HS-27A (cell line): ENCODE measurements at places on chromosomes 1 and 21.

GRCh38 chr1:218171302-218171893 lies 113.7 kb upstream of the RRP15 start:
- DNase-seq: peak; percentile 24

DNA sequence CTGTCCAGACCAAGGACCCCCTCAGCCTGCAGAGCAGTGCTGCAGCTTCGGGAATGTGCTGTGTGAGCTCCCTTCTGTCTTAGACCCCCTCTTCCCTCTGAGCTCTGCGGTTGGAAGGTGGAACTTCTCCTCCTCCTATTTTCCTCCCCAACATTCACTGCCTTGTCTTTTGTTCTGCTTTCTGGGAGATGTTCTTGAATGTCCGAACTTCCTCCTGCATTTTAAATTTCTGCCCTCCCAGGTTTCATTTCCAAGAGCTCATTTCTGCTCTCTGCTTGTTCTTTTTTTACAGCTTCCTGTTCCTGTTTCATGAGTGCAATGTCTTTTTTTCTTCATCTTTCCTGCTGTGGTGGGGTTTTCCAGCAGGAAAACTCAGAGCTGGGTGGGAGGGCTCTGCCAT lies 29.3 kb downstream of the RRP1 start:
- DNase-seq: no peak

GRCh38 chr1:85584264-85584781 lies 3.8 kb downstream of the CCN1 start:
- DNase-seq: peak; percentile 96

DNA sequence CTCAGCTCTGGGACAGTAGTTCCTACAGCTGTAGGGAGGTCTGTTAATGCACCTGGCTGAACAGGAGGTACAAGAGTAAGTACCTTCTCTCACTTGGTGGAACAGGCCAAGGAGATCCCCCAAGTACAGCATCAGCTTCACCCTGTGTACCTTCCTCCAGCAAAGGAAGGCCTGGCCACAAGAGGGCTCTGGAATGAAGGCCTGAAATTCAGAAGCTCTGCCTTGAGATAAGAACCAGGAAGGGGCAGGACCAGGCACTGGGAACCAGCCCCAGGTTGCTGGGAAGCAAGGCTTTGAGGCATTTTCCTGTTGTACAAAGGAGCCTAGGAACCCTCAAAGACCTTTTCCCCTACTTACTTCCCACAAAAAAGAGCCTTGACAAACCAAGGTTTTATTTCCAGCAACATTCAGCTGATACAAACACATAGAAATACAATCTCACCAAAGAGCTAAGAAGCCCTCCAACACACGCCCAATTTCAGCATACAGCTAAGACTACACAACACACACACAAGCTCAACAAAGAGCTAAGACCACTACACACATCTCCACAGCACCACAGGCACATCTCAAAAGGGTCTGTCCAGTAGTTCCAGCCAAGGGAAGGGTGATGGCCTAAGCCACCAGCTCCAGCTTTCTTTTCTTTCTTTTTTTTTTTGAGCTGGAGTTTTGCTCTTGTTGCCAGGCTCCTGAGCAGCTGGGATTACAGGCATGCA lies 23.5 kb downstream of the F11R start:
- DNase-seq: no peak

GRCh38 chr1:184753117-184753516 lies 1.5 kb downstream of the EDEM3 start:
- DNase-seq: no peak

DNA sequence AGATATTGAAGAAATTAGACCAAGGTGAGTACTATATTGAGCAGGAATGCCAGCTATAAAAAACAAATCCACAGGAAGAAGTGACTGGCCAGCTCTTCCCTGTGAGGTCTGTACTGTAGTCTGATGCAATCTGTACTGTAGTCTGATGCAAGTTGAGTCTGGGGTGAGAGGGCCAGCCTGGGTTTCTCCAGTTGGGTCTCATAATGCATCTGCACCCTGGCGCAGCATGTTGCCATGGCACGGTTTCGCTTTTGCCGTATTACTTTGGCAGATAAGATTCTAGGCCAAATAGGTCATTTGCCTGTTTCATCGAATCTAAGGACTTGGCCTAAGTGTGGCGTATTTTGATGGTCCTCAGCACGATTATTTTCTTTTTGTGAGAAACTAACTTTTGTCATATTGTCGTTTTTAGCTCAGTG lies 24.4 kb upstream of the PGD start:
- no peak for DNase-seq

- peak; percentile 19 for DNase-seq
Measured at GRCh38 chr1:76826072-76826845, 41.0 kb upstream of the ST6GALNAC5 start.

GRCh38 chr1:203464226-203464625 lies 11.4 kb upstream of the PRELP start:
- no peak for DNase-seq

- DNase-seq: no peak
Measured at GRCh38 chr1:80450711-80451110, 1350.0 kb upstream of the ADGRL2 start.

- DNase-seq: no peak
Measured at GRCh38 chr1:205061227-205061626, 18.2 kb downstream of the CNTN2 start.

DNA sequence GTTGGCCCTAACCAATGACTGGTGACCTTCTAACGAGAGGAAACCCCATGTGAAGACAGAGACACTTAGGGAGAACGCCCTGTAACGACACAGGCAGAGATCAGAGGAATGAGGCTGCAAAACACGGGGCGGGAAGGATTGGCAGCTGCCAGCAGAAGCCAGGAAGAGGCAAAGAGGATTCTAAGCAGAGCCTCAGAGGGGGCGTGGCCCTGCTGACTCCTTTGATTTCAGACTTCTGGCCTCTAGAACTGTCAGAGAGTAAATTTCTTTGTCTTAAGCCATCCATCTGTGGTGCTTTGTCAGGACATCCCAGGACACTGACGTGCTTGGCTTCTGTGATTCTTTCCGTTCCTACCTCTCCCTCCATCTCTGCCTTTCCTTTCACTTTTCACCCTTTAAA lies 79.3 kb downstream of the SH3BGR start:
- no peak for DNase-seq

DNA sequence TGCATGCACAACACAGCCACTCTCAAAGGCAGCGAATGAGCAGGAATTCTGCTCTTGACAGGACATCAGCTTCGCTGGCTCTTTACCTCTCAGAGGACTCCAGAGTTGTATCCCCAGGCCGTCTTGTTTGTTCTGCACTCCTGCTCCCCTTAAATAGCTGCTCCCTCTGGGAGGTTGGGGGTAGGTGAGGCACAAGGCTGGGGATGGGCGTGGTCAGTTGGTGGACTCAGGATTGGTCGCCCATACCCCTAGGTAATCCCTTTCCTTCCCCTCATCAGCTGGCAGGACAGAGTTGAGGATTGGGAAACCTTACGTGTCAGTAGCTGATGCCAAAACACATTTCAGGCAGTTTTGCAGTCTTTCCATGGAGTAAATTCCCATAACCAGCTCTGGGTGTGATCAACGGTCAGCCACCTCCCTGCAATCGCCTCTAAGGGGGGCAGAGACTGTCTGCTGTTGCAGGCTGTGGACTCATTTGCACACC lies at the start of gene PLA2G2A:
PLA2G2A (minus strand) TSS at position 125 of the 484 bp plus-strand sequence. CDS start 845 bp downstream, outside the sequence.
- no peak for DNase-seq

- DNase-seq: no peak
Measured at GRCh38 chr21:36229181-36229580, 72.6 kb downstream of the DOP1B start.

- no peak for DNase-seq
Measured at GRCh38 chr1:236284291-236284721, 2.5 kb upstream of the ERO1B start.

DNA sequence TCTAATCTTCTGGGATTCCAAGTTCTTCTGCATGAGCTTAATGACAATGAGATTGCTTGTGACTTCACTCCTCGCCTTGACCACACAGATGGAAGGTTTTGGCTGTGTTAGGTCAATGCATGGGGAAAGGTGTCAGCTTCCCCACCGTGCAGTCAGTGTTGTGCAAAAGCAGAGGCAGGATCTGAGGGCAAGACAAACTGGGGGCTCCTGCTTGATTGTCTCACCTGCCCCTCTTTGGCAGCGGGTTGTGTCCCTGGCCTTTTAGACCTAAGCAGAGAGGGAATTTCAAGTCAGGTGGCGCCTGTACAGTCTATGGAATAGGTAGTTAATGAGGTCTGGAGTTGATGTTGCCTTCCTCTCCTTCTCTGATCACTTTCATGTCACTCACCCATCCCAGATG lies 150.1 kb downstream of the CNIH3 start:
- DNase-seq: no peak

DNA sequence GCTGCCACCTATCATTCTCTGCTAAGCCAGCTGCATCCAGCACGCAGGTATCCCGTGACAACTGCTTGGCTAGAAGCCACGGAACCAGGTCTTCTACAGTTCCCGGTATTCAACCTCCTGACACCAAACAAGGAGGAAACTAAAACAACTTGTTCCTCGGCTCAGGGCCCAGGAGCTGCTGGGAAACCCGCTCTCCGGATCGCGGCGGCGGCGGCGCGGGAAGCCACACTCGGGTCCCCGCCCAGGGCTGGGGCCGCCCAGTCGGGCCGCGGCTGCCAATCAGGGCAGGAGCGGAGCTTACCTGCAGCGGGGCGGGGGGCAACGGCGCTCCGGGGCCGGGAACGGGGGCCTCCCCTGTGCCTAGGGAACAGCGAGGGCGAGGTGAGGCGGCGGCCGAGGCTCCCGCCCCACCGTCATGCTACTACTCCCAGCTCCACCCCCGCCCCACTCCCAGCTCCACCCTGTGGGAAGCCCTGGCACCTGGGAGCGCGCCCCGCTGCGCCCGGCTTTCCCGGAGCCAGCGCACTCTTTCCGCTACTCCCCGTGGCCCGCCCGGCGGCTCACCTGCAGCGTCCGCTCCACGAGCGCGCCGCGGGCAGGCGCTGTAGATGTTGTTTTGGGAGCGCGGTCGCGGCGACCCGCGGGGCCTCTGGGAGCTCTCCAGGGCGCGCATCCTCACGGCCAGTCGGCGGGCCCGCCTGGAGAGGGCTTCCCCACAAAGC lies 12.1 kb downstream of the IL24 start:
- DNase-seq: no peak

- DNase-seq: peak; percentile 57
Measured at GRCh38 chr1:195740862-195741261, 867.4 kb downstream of the KCNT2 start.

GRCh38 chr1:177227978-177228692 lies 57.4 kb downstream of the BRINP2 start:
- no peak for DNase-seq

- DNase-seq: no peak
Measured at GRCh38 chr1:231919886-231920285, 293.3 kb downstream of the DISC1 start.

DNA sequence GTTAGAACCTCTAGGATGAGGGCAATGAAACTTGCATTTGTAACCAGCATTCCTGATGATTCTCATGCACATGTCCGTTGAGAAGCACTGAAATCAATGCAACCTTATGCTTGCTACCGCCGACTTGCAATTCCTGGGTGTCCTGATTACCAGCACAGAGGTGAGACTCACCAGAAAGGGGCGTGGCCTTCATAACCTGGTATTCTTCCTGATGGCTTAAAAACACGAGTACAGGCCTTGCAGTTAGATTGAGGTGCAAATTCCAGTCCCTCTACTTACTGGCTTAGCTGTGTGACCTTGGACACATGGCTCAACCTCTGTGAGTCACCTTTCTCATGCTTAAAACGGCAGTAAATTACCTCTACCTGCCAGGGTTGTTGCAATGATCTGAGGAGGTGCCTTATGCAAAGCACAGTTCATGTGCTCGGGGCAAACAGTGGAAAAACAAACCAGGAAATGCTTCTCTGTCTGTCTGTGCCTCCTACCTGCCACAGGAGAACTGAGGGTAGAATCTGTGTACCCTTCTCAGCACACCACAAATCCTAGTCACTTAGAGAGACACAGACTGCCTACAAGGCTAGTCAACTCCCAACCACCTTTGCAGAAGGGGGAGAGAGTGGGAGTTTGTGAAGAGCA lies 39.1 kb upstream of the ECE1 start:
- no peak for DNase-seq

DNA sequence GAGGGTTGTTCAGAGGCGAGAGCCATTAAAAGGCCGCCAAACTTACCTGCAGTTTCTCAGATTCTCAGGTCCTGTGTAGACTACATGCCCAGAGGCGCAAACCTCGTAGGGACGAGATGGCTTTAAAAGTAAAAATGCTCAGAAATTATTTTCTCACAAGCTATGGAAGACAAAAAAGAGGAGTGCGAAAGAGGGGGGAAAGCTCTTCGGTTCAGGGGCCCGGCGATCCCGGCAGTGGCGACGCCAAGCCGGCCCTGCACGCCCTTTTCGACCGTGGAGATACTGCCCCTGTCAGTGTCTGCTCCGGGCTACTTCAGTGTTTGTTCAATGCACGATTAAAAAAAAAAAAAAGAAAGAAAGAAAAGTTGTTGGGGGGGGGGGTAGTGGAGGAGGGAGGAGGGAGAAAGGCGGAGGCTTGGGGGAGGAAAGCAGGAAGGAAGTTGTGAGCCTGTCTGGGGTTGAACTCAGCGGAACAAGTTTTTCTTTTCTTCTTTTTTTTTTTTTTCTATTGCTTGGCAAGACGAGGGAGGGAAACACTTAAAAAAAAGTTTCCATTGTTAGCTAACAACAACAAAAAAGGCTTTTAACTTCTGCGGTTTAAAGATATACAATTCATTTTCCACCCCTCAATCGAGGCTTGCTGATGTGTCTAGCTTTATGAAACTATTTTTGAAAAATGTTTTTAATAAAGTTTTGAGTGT lies at the start of gene ITPKB:
ITPKB (minus strand) TSS at position 288 of the 701 bp plus-strand sequence. CDS start 1,824 bp downstream, outside the sequence.
- no peak for DNase-seq

GRCh38 chr1:205375835-205376545 lies 19.3 kb upstream of the KLHDC8A start:
- no peak for DNase-seq

- no peak for DNase-seq
Measured at GRCh38 chr1:166141969-166142368, 24.8 kb downstream of the FAM78B start.

DNA sequence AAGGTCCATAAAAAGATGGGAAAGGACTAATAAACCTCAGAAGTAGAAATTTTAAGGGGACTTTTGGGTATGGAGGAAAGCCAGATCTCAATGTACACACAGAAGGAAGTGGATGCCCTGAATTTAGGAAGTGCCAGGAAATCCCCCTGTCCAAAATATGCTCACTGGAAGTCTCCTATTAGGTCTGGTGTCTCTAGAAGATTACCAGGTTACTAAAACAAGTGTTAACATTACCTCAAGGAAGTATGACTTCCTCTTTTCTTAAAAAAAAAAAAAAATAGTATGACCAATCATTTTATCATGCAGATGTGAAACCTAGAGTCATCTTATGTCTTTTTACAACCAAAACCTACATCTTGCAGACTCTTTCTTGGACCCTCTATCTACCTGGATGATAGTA lies 30.7 kb downstream of the CD58 start:
- no peak for DNase-seq

DNA sequence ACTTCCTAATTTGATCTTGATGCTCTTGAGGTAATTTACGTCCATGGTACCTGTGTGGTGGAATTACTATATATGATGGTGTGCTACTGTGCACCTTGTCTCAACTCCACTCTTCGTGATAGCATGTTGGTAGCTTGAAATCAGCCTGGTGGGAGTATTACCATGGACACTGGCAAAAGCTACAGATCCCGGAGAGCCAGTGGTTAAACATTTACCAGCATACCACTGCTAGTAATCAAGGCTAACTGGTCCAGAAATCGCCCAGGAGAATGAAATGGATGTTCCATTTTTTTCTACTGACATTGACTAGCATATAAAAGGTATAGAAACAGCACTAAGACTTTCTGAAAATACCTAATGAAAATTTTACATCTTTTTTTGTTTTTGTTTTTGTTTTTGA lies 30.6 kb downstream of the ELK4 start:
- no peak for DNase-seq

- no peak for DNase-seq
Measured at GRCh38 chr1:169371404-169371803, 3.4 kb downstream of the BLZF1 start.
